Stimulated activated CD8-positive, alpha-beta memory T cell treated with anti-CD3 and anti-CD28 coated beads, Interleukin-15, amount 100 ng/mL, for 24 hours (primary cell): ENCODE measurements at places on chromosomes 4 and X.

GRCh38 chr4:159272273-159273140, 169.6 kb downstream of the RAPGEF2 start:
- DNase-seq = no peak

GRCh38 chrX:151175283-151176062, 911 bp upstream of the GPR50 start:
- no peak for DNase-seq

GRCh38 chr4:24765376-24765988, 29.9 kb upstream of the SOD3 start:
- DNase-seq = no peak

- no peak for DNase-seq
These were observed 6.2 kb upstream of the PLCXD1 start for GRCh38 chrX:274904-275475.

DNA sequence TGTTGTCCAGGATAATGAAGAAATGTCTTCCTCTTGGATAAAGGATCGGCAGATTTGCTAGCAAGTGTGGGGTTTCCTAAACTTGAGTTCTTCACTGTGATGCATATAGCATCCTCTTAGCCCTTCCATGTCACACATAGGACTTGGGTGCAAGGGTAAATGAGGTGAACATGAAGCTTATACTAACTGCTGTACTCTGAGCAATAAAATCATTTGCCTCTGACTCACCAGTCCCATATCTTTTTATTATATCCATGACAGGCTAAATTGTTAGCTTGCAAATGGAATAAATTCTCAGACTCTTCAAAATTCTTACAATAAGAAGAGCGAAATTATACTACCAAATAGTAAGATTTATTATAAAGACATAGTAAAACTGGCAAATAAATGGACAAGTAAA, 14.7 kb upstream of the TBC1D1 start:
- no peak for DNase-seq

DNA sequence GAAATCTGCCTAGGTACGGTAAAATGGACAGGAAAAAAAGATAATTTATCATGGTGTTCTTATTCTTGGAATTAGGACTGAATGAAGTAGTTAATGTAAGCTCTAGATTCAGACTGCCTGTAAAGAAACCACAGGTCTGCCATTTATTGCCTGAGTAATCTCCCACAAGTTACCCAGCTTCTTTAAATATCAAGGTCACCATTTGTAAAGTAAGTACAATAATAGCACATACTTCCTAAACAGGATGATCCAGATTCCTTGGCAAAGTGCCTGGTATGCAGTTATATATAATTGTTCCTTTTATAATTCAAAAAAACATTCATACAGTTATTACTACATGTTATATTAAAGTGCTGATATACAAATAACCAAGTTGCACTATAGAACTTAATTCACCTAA, 368.6 kb downstream of the HNRNPD start:
- no peak for DNase-seq

DNA sequence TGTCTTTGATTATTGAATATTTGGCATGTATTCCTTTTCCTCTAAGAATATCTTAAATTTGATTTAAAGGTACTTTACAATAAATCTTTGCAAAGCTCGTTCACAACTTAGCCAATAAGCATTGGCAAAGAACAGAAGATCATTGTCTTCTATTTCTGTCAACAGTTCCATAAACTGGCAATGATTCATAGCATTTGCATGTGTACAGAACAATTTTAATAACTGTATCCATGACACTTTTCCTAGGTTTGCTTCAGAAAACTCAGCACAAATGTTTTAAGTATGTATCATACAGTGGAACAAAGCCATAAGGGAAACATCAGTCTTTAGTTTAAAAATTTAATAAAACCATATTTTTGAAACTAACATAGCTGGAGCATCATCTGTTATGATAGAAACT, 462.7 kb upstream of the RPS6KA3 start:
- DNase-seq = no peak

- DNase-seq = no peak
These were observed 282.7 kb upstream of the TAPT1 start for GRCh38 chr4:16508968-16509367.

GRCh38 chrX:16671005-16671404, 21.0 kb downstream of the S100G start:
- DNase-seq = no peak

- no peak for DNase-seq
These were observed 5.8 kb downstream of the CCNQ start for GRCh38 chrX:153592966-153593688.

DNA sequence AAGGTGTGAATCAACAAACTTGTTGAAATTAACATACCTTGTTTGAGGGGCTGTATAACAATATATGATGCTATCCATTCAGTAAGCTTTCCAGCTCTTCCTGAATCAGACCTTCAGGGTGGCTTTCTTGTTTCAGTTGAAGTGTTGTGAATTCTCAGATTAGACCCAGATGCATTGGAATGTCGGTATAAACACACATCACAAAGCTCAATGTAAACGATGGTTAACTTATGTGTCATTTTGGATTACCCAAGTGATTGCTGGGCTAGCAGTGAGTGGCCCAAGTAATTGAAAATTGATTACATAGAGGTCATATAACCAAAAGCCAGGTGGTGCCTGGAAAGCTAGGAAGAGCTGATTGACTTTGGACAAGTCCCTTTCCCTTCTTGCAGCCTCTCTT, 115.0 kb downstream of the SHROOM4 start:
- DNase-seq = no peak

DNA sequence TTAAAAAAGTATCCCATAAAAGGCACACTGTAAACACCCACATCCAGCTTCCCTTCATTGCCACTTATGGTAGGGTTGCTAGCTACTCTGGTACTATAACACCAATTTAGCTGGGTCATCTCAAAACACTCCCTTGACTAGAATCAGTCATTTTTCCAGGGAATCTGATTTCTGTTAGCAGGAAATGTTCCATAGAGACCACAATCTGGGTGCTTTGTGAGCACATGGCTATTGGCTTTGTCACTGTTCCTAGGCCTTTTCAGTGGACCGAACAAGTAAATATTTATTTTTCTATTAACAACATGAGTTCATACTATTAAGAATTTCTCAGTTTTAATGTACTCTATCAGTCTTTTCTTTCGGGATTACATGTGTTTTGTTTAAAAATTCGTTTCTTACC, 404.7 kb upstream of the GNPDA2 start:
- no peak for DNase-seq

GRCh38 chr4:97396605-97397004, 746.7 kb downstream of the STPG2 start:
- no peak for DNase-seq

- DNase-seq = no peak
These were observed 30.6 kb upstream of the SCML1 start for GRCh38 chrX:17706676-17707075.

GRCh38 chr4:3303565-3303824, 10.7 kb downstream of the RGS12 start:
- DNase-seq = no peak

- no peak for DNase-seq
These were observed 96.5 kb downstream of the RNF150 start for GRCh38 chr4:141036786-141037185.

DNA sequence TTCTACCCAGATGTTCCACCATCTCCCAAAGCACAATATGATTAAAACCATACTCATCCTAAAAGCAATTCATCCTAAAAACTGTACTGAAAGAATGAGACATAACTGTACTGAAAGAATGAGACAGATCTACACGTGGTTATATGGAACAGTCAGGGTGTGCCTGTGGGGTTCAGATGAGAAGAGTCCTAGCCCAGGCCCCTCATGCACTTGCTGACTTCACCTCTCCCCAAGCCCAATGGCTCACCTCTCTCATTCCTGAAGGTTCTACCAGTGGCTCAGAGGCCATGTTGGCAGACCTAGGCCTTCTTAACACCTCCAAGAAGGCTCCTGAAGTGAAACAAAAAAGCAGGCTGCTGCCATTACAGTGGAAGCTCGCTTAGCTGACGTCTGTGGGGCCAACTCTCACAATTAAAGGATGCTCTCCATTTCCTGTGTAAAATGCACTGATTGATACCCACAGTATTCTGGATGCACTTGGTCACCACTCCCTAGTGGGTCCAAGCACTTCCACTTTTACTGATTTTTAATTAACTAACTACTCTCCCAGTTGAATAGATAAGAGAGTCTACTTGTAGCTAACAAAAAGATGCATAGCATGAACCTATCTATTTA, 3.8 kb downstream of the PLAC1 start:
- no peak for DNase-seq

DNA sequence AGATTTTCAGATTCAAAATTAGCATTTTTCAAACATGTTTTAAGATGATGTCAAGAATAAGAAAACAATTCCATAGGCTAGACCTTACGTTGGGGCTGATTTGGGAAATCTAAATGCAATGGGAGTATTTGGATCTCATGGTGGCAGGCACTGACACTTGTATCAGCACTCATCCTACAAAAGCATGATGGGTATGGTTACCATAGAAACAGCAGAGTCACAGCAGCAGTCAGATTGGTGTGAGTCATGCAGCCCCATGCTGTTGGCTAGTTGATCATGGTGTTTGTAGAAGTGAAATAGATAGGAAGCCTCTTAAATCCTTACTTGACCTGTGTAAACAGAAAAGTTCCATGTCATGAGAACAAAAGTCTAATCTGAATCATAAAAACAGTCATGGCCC, 1637.3 kb upstream of the PABPC4L start:
- DNase-seq = no peak

DNA sequence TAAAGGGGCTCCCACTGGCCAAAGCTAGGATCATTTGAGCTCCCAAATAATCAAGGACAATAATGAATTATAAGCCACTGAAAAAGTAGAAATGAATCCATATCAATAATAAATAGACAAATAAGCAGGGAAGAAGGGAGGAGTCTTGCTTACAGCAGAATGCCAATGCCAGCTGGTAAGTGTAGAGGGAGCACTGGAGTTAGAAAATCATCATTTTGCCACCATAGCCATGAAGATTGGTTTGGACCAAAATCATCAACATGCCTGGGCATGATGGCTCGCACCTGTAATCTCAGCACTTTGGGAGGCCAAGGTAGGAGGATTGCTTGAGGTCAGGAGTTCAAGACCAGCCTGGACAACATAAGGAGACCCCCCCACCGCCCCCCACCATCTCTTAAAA, 20.4 kb upstream of the SH3KBP1 start:
- no peak for DNase-seq

DNA sequence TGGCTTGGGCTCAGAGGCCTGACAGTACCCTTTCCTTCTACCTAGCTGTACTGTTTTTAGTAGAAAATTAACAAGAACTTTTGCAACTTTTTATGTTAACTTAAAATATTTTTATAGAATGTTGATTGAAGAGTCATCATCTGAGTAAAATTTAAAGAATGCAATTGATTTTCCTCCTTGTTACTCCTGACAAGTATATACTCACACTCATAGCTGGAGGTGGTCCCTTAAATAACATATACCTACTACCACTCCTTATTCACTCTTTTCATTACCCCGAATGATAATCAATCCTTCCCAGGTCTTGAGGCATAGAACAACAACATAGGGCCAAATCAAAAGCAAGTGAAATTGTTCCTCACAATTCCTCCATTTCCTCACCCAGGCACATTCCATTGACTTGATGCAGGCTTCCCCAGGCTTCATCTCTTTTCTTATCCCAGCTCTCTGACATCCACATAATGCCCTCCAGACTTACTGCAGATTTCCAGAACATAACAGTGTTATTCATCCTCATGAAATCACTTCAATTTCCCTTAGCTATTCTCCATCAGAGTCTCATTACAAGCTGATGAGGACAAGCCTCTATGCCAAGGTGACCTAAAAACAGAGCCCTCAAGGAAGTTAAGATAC, 73.2 kb upstream of the ANXA10 start:
- DNase-seq = no peak

DNA sequence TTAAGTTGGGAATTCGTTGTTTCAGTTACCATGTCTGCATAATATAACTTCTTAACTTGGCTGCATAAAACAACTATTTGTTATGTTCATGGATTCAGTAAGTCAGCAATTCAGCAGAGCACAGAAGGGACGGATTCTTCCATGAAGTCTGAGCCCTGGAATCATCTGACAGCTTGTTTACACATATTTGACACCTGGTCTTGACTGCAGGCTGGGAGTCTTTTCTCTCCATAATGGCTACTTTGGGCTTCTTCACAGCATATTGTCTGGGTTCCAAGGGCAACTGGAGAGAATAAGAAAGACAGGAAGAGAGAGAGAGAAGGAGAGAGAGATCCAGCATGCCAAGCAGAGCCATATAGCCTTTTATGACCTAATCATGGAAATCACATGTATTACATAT, 23.1 kb downstream of the CENPC start:
- DNase-seq = no peak

DNA sequence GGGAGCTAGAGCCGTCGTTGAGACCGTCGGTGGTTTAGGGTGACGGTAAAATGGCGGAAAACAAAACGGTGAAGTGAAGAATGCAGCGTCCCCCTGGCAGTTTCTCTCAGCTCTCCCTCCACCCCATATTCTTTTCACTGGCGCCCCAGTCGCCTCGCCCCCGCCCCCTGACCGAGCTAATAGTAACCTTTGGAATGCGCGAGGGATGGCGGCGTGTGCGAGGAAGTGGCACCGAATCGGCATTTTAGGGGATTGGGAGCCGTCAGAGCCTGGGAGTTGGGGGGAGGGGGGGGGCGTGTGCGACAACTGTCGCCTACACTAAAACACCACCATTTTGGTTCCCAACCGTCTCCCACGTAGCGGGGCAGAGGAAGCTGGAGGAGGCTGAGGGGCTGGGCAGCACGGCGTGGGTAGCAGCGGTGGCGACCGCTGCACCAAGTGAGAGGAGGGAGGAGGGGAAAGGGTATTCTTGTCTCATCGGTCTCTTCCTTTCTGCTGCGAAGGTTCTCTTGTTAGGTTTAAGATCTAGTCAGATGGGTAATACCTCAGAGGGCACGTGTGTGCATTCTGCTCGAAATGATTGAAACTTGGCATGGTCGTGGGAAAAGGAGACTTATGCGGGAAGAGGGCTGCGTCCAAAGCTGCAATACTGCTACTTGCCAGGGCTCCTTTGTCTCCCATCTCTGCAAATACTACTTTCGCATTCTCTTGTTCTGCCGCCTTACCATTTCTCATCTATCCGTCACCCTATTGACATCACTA, 840 bp downstream of the ZNF711 start:
- no peak for DNase-seq

DNA sequence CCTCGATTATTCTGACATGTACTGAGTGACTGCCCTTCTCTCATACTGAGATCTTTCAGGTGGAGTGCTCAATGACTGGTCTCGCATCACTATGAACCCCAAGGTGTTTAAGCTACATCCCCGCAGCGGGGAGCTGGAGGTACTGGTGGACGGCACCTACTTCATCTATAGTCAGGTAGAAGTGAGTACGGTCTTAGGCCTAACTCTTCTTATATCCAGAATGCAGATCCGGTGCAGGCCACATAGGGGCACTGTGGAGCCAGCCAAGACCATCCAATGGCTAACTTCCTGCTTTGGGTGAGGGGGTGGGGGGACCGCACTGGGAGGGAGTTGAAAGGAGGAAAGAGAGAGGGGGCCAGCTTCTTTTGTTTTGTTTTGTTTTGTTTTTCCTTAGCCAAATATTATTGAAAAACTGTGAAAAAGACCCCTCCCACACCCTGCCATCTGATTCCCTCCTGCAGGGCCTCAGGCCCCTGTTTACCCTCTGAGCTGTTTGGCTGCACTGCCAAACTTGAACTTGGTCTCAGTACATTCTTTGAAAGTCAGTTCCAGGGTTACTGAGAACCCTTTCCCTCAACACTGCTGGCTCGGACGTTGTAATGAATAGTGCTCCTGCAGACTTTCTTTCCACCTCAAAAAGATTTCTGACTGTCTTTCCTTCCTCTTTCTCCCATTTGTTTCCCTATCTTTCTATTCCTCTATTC, 16.2 kb downstream of the AWAT2 start:
- DNase-seq = no peak
